ENCODE measurements at places on chromosomes 12 and 14.

DNA sequence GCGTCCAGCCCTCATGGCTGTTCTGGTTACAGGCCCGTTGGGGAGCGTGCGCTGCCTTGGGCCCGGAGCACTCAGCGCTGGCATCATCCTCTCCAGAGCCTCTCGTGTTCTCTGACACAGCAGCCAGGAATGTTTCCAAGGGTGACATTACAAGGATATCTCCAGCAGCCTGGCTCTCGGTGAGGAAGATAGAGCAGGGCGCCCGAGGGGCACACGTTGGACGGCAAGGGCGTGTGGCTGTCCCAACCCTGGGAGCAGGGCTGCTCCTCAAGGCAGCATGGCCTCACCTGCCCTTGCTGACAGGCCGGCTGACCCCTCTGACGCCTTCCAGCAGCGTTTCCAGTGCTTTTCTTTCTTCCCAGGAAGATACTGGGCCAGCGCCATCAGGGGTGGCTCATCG, 14.4 kb downstream of the LRCOL1 start:
- no peak for DNase-seq

DNA sequence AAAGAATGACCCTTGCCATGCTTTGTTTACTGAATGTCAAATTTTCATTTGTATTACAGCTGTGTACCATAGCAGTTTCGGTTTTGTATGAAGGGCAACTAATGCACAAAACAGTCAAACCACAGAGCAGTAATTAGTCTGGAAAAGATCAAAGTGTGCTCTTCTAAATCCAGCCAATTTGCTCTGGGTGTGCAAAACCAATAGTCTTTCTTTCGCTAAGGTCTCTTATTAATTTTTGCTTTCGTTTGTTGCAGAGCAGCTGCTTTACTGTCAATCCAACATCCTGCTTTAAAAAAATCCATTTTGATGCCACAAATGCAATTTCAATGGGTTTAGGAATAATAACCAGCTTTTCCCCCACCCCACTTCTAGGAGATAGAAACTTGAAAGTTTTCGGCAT, 114.2 kb downstream of the BRMS1L start:
- DNase-seq, result no peak

DNA sequence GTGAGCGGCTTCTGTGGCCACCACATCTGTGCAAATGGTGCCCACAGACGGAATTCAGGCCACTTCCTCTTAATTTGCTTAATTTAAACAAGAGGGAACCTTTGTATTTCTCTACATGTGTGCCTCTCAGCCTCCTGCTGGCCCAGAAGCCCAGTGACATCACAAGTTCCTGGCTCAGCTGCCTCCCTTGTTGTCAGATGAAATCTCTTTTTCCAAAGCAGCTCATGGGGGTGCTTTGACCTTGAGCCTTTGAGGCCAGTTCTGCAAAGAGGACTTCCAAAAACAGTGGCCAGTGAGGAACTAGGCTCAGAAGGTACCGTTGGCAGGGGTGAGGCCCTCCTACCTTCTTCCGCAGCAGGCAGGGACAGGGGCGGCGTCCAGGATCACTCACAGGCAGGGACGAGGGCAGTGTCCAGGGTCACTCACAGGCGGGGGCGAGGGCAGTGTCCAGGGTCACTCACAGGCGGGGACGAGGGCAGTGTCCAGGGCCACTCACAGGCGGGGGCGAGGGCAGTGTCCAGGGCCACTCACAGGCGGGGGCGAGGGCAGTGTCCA, 35.0 kb upstream of the GALNT9 start:
- no peak for DNase-seq

GRCh38 chr12:47686645-47687240, 19.1 kb downstream of the RPAP3 start:
- DNase-seq, result no peak

GRCh38 chr12:40002178-40003169, 103.4 kb downstream of the SLC2A13 start:
- DNase-seq, result no peak

GRCh38 chr12:50110127-50110761, 1.8 kb upstream of the COX14 start:
- no peak for DNase-seq

DNA sequence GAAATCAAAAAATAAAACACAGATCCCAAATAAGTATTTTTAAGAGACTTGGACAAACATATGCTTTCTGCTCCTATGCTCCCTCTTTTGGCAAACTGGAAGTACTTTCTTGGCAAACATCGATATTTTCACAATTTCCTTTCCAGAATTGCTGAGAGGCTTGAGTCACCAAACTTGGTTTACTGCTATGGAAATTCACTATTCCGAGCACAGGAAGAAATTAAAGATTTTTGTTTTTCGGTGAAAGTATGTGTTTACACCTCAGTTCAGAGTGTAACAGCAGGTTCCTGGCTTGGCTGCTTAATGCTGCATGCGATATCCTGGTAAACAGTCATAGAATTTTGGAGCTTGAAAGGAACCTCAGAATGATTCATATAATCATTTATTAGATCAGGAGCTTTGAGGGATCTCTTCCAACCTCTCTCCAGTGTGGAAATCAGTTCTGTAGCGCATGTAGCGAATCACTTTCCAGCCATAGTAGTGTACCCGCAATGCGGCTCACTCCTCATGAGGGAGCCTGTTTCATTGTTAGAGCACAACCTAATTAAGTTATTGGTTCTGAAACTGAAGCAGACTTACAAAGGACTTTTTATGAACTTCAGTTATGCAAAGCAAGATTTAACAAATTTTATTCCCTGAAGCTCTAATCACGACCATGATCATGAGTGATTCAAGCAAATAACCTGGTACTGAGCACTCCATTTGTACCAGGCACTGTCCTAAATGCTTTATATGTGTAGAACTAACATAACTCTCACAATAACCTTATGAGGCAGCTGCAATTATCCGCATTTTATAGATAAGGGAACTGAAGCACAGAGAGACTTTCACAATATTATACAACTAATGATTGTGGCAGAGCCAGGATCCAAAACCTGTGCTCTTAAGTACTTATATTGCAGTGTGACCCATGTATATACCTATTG, 56.4 kb upstream of the ATP2A2 start:
- DNase-seq, result no peak

DNA sequence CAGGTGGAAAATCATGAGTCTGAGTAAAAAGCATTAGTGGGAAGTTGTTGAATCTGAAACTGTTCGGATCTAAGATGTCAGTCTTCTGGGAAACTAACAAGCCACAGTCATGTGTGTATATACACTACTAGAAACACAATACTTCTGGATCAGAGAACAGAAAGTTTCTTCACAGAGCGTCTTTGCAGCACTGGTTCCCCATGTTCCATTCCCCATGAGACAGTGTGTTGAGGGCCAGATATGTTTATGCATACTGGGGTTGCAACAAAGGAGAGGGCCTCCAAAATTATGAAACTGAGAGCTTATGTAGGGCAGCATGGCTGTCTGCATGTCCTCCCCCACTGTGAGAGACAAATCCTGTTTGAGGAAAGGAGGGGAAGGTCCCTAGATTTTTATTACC, 295.0 kb upstream of the NAV3 start:
- DNase-seq, result no peak

GRCh38 chr14:103138301-103139131, 15.3 kb downstream of the TNFAIP2 start:
- DNase-seq, result no peak

DNA sequence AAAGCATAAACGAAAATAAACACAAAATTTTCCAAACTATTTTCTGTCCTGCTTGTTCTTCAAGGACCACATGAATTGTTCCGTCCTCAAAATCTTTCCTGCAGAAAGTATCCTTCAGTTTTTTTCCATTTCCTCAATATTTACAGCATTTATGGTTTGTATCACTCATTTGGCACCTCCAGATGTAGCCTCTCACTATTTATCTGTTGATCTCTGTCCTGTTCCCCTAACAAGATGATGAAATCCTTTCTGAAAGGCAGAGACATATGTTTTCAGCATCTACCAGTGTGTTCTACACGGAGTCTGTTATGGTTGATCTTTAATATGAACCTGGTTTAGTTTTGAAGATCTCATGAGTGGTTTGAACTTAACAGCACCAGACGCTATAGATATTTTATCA, 490.2 kb downstream of the NELL2 start:
- DNase-seq, result no peak

GRCh38 chr14:70289138-70289537, 70.3 kb downstream of the COX16 start:
- DNase-seq, result no peak

DNA sequence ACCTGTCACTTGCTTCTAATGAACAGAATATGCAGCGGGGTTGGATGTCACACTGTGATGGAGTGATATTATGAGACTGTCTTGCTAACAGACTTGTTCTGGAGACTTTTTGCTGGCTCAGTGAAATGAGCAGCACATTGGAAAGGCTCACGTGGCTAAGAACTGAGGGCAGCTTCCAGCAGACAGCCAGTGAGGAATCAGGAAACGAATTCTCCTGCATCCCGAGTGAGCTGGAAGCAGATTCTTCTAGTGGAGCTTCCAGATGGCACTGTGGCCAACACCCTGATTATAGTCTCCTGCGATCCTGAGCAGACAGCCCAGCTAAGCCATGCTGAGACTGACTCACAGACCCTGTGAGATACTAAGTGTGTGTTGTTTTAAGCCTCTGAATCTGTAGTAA, 16.1 kb upstream of the TSPAN9 start:
- no peak for DNase-seq

GRCh38 chr12:14959916-14960496, 1.4 kb downstream of the ARHGDIB start:
- DNase-seq, result no peak

- no peak for DNase-seq
Observed at GRCh38 chr12:99435095-99435791, 212.3 kb upstream of the GARIN6 start.

GRCh38 chr12:104457746-104458693, 1.3 kb downstream of the CHST11 start:
- DNase-seq, result no peak
